GM23338 (cell line): ENCODE measurements at places on chromosomes 11 and 22. TPM values are rescaled to one million over a fixed set of nuclear protein-coding genes. Genes with fewer than 3 reads are reported as not detected.

DNA sequence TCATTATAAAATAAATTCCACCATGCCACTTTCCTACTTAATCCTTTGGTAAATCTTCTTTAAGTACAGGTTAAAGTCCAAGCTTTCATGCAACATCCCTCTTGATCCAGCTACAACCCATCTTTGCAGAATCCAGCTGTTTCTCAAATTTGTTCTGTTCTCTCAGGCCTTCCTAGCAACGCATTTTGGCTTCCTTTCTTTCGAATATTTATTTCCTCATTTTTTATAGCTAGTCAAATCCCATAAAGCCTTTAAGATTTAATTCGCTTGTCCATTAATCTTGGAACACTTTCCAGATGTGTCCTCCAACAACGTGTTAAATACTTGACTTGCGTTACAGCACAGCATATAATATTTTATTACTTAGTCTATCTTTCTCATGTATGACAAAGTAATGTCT is 600.1 kb upstream of the CHORDC1 start:
- DNase-seq = no peak

DNA sequence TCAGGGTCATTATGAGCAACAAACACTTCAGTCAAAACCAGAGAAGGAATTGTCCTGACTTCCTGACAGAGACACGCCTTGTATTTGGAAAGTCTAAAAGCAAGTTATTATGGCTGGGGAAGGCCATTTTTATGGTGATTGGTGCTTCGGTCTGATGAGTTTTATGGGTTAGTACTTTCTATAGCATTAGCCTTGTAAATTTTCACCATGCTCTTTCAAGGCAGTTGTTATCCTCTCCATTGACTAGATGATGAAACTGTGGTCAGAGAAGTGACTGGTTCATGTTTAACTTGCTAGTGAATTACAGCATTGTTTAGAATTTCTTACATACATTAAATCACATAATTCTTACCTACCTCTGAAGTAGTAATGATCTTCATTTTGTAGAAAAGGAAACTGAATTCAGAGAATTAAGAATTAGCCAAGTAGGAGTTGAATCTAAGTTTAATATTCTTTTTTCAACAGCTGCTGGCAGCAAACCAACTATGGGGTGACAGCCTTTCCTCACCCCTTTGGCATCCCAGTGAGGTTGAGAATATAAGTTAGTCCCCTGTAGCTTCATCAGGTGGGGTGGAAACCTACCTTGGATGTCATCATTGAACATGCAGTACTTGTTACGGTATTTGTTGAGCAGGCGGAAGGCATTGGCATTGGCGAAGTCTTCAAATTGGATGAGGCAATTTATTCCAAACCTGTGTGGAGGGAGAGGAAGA is 90.0 kb downstream of the CCDC81 start:
- no peak for DNase-seq

DNA sequence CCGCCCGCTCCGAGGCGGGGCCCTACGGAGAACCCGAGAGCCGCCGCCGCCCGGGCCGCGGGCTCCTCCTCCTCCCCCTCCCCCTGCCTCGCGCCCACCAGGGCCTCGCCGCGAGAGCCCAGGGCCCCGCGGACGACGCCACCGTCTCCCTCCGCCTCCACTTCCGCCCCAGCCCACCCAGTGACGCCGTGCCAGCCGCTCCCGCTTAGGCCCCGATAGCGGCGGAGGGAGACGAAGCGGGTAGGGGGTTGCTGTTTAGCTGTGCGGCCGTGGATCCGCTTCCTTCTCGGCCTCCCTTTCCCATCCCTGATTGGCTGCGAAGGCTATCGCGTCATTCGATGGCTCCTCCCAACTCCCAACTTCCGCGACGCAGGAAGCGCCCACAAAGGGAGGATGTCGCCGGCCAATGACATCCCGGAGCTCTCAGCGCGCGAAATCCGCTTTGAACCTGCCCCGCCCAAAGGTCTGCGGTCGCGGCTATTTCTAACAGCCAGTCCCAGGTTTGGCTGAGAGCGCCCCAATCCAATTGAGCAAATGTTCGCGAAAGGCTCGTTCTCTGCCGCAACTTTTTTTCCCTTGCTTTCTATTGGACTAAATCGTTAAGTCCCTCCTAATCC is at the start of gene FAM76B:
Gene FAM76B, minus strand, starts transcription at position 277 of the 617 bp plus-strand sequence. CDS start 304 bp downstream, outside the sequence.
- DNase-seq = peak; percentile 98

GRCh38 chr11:61343792-61344745 is 11.0 kb downstream of the TKFC start:
- no peak for DNase-seq

- DNase-seq = no peak
Measured at GRCh38 chr22:50605613-50606074, 5.1 kb downstream of the MAPK8IP2 start.

GRCh38 chr22:43988116-43988820 is 33.0 kb downstream of the SAMM50 start:
- no peak for DNase-seq

The KBTBD3 gene
- polyA plus RNA-seq = 13.7 TPM in 2 replicates

The MRPL11 gene
- 236 and 237 TPM in 2 replicates for polyA plus RNA-seq

The MUC5AC gene
- polyA plus RNA-seq = not detected in 2 replicates
